CD4-positive, alpha-beta T cell treated with Interleukin-12 subunit alpha and Interleukin-12 subunit beta, for 1 hour (primary cell): ENCODE measurements at places on chromosomes 16 and 17.
A peak's percentile ranks its signal among the peaks of the same experiment; 100 is the strongest.

GRCh38 chr16:85127379-85127723, 15.1 kb upstream of the CIBAR2 start:
- DNase-seq: no peak

DNA sequence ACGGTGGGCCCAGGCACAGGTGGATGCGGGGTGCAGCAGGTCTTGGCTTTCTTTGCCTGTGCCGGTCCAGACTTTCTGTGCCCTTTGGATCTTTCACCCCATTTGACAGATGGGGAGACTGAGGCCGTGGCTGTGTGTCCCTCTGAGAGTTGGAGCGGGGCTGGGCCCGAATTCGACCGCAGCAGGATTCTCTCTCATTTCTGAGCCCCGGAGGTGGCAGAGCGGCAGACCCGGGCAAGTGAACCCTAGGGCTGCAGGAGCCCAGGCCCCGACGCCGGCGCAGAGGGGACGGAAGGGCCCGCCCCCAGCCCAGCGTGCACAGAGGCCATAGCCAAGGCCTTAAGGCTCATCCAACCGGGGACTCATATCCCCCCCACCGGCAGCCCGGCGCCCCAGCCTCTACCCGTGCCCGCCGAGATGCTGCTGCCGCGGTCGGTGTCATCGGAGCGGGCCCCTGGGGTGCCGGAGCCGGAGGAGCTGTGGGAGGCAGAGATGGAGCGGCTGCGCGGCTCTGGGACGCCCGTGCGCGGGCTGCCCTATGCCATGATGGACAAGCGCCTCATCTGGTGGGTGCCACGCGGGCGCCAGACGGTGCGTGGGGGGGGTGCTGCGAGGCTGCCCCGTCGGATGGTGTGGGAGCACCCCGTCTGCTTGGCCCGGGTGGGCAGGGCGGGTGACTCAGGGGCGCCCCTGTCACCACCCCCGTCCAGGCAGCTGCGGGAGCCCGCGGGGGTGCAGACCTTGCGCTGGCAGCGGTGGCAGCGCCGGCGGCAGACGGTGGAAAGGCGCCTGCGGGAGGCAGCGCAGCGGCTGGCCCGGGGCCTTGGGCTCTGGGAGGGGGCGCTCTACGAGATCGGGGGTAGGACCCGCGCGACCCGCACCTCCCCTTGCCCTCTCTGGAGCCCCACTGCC, 857 bp downstream of the TMC8 start:
- peak; percentile 40 for DNase-seq

- no peak for DNase-seq
These were observed 408 bp downstream of the LMF1 start for GRCh38 chr16:970386-970765.

DNA sequence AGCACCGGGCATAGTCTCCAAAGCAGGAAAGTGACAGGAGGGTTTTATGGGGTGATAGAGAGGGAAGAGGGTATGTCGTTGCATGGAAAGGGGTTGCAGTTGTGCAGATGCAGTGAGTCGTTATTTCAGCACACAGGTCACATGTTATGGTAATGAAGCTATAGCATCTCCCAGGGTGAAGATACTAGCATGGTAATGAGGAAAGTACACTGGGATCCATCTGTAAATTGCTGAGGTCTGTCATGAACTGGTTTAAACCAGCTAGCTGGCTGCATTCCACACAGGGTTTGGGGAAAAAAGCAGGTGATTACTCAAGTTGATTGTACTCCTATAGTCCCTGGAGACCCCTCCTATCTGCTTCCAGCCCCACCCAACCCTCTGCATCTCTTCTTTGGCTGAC, 11.7 kb downstream of the COX11 start:
- DNase-seq: no peak

DNA sequence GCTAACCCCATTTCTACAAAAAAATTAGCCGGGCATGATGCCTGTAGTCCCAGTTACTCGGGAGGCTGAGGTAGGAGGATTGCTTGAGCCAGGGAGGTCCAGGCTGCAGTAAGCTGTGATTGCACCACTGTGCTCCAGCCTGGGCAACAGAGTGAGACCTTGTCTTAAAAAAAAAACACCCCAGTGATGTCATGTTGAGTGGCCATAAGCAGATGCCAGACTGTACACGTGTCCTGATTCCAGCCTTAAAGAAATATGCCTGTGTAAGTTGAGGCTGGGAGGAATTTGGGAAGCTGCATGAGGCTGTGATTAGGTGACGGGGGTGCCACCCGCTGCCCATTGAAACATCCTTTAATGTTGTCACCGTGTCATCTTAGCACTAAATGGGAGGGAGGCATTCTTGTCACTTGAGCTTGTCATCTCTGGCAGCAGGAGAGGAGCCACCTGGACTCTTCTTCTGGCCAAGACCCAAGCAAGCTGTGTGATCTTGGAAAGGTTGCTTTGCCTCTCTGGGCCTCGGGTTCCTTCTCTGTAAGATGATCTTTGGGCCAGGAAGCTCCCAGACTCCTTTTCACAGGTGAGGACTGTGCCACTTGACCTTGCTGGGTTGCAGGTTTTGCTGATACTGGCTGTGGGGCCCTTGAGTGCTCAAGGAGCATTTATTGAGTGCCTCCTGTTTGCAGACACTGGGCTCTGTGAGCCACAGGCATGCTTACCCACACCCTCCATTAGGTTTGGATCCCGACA, 98.3 kb upstream of the CIBAR2 start:
- no peak for DNase-seq

DNA sequence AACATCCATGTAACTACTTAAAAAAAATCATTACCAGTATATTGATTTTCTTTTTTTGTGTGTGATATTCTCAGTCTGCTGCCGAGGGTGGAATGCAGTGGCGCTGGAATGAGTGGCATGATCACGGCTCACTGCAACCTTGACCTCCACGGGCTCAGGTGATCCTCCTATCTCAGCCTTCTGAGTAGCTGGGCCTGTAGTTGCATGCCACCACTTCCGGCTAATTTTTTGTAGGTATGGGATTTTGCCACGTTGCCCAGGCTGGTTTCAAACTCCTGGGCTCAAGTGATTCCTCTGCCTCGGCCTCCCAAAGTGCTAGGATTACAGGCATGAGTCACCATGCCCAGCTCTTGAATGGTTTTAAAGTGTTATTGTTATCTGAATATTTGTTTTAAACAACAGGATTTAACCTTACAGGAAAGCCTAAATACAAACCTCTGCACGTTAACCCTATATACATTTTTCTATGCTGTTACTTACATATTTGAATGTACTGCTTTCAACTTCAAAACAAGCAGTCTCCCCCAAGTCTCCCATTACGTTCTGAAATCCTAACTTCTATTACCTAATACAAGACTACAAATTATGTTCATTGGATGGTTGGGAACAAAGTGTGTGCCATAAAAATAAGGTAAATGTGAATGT, 61.7 kb downstream of the KPNA2 start:
- DNase-seq: no peak

GRCh38 chr17:65557349-65558310, 3.8 kb downstream of the AXIN2 start:
- peak; percentile 61 for DNase-seq

- no peak for DNase-seq
These were observed at the start of gene ANKS4B for GRCh38 chr16:21233521-21234150. ANKS4B (plus strand) TSS chr16:21233699; CDS start chr16:21233738, 39 bp downstream.

GRCh38 chr16:17476414-17477259, 5.9 kb upstream of the XYLT1 start:
- peak; percentile 54 for DNase-seq

GRCh38 chr16:67105246-67105645, 4.5 kb upstream of the PHAF1 start:
- DNase-seq: no peak

DNA sequence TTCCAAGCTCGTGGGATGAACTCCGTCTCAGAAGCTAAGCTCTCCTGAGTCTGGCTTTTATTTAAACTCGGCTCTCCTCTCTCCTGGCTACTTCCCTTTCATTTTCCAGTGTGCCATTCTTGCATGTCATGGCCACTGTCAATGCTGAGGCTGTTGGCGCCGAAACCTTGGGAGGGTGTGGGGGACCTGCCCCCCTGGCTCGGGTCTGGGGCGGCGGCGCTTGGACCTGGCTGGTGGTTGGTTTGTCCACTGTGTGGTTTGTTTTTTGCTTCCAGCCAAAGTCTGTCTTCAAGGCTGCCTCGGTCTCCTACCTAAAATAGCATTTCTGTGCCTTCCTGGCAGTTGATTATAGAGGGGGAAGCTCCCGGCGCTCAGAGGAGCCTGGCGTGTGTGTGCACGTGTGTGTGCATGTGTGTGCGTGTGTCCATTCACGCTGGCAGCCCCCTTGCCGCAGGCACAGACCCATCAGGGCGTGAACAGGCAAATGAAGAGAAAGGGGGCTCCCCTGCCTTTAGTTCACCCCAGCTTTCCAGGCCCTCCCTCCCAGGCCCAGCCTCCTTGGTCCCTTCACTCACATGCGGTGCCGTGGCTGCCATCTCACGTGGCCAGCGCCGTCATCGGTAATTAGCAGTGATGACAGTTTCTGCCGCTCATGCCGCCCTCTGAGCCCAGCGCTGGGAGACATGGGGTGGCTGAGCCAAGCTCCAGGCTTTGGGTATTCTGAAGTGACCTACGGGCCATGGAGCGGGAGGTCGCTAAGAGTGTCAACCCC, 179.9 kb downstream of the SEC14L1 start:
- DNase-seq: no peak

DNA sequence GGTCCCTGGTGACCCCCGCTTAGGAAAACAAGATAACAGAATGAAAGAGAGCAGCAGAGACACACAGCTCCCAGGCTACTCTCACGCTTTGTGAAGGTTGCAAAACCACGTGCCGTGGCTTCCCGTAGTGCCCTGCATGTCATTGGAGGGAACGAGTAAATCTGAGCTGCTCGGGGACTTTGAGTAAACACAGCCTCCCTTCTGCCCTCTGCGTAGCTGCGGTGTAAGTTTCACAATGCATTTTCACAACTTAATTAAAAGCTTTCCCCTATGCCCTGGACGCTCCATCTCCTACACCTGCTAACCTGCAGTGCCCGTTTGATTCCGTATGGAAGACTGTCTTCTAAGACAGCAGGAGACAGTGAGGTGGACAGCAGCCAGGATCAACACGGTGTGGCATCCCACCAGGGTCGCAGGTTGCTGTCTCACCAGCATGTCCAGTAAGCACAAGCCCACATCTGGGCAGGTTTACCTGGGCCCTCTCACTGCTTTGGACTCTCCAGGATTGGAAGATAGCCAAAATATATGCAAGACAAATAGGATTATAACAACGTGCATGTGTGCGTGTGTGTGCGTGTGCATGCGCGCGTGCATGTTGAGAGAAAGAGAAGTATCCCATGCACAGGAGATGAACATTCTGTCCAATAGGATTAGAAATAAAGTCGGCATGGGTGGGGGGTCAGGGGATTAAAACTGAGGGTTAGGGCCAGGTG, 116.4 kb upstream of the RCVRN start:
- no peak for DNase-seq

DNA sequence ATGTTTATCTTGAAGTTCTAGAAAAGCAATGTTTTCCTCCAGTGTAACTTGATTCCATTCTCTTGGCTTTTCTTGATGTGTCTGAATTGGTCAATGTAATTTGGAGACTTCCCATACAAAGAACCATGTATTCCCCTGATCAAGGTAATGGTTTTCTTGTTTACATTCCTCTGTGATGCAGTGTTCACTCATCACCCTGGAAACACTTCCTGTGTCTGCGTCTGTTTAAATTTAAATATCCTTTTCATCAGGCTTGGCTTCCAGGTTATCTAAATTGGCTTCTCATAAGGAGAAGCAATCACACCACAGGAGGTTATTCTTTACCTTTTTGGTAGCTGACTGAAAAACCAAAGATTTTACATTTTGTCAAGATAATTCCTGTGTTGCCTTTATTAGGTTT, 237.3 kb upstream of the WSCD1 start:
- peak; percentile 18 for DNase-seq

GRCh38 chr17:38693700-38694329, 11.3 kb upstream of the MLLT6 start:
- no peak for DNase-seq

GRCh38 chr17:21370430-21370829, 5.7 kb upstream of the KCNJ12 start:
- DNase-seq: no peak

DNA sequence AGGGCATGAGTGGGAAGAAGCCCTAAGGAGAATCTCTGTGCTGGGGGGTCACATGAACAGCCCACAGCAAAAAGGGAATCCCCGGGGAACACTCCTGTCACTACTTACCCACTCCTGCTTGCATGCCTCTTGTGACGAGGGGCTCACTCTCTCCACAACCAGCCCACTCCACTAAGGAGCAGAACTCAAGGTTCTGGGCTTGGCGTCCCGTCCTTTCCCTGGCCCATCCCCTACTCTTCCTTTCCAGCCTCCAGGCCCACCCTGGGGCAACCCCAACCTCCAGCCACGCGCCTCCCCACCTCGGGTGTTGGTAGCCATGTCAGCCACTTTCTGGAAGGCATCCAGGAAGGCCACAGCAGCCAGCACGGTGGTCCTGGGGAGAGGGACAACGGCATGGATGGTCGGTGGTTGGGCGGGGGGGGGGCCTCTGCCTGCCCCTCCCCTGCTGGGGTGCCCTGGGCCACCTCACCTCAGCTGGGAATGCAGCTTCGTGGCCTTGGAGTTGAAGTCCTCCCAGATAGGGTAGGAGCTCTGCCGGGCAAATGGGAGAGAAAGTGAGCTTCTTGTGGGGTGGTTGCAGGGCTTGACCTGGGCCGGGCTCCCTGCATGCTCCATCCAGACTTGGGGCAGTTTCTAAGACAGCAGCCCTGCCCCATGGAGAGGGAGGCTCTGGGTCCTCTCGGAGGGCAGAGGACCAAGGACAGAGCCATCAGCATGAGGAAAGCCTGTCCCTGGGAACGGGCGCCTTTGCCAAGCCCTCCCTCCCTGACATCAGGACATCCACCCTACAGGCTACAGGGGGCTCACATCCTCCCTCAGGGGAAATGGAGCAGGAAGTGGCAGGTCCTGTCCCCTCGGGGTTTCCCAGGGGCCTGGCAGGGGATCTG, 5.1 kb downstream of the MTSS2 start:
- no peak for DNase-seq

GRCh38 chr17:1764284-1764683, 2.4 kb downstream of the SERPINF1 start:
- peak; percentile 67 for DNase-seq

DNA sequence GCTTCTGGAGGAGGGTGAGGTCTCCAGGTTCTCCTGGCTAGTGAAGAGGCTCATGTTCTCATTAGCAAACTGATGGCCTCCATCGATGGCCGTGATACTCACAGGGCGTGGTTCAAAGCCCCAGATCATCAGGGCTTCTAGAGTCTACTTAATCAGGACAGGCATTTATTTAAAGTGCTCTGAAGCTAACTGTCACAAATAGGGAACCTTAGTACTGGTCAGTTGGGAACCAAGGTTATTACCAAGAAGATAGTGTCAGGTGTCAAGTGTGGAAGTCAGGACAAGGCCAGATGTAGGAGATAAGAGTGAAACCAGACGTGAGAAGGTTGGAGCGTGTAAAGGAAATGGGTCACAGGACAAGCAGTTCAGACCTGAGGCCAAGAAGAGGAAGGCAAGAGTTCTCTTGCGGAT, 56.9 kb downstream of the PIGL start:
- no peak for DNase-seq

GRCh38 chr16:51359141-51359955, 208.3 kb upstream of the SALL1 start:
- DNase-seq: no peak
